ENCODE measurements at places on chromosomes 11 and 22.

DNA sequence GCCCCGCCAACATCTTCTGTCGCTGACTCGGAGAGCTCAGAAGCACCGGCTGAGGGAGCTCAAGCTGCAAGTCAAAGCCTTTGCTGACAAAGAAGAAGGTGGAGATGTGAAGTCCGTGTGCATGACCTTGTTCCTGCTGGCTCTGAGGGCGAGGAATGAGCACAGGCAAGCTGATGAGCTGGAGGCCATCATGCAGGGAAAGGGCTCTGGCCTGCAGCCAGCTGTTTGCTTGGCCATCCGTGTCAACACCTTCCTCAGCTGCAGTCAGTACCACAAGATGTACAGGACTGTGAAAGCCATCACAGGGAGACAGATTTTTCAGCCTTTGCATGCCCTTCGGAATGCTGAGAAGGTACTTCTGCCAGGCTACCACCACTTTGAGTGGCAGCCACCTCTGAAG lies 6.7 kb downstream of the RAG1 start:
- no peak for DNase-seq

GRCh38 chr11:69073469-69073868 lies 24.7 kb downstream of the TPCN2 start:
- no peak for DNase-seq

- DNase-seq, result no peak
Measured at GRCh38 chr22:24386937-24387471, 40.4 kb upstream of the ADORA2A start.

DNA sequence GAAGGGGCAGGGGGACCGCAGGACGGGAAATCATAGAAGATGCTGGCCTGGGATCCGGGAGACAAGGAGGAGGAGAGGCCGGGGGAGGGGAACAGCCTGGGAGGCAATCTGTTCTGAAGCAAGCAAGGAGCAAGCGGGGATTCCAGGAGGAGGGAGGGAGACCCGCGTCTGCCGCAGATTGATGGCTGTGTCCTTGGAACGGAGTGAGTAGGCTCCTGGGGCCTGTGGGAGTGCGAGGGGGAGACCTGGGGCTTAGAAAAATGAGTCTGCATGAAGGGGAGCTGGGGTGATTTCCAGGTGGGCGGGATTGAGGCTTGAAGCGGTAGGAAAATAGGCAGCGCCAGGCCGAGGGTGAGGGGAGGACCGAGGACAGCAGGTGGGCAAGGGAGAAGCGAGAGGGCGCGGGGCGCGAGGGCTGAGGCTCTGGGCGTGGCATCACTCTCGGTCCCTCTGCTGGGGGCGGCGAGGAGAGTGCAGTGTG lies 1.6 kb upstream of the LRRC55 start:
- no peak for DNase-seq

DNA sequence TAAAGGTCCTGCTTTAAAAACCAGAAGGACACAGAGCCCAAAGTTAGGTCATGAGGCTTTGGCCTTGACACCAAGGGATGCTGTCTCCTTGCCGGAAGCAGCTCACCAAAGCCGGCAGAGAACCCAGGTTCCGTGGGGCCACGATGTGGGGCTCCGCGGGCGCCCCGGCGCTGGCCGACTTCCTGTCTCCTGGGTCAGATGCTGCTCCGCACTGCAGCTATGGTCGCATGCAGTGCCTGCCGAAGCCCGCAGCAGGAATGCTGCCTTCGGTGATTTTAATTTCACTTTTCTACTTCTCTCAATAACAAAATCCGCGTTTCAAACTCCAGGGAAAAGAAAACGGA lies 454 bp upstream of the OTUB1 start:
- peak; percentile 78 for DNase-seq

DNA sequence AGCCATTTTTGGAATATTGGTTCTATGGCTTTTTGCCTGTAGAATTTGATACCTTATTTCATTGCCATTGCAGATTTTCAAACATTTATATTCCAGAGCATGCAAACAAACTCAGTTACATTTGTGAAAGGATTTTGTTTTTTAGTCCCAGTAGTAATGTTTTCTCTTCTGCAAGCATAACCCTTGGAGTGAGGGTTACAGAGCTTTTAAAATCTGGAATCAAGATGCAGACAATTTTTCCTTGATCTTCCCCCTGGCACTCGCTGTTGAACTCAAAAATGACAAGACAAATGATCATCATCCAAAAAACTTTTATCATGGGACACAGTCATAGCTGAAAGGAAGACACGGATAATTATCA lies 20.8 kb downstream of the BBOX1 start:
- DNase-seq, result no peak

DNA sequence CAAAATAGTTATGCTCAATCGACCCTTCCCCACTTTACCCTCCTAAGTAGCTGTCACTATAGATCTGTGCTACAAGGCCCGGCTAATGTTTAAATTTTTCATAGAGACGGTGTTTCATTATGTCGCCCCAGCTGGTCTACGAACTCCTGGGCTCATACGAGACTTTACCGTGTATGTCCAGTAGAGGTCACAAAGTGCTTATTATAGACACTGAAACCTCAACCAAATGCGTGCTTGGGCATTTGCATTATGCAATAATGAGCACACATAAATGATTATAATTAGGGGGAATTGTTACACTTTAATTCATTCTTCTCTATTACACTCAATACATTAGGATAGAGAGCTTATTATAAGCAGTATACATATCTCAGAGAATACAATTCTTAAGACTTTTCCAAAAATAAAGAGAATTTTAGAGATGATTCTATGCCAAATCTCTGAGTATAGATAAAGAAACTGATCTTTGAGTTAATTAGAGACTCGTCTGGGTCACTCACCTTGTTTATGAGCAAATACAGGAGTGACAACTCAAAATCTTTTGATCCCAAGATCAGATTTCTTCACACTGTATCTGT lies 12.5 kb upstream of the MRPL16 start:
- peak; percentile 60 for DNase-seq

GRCh38 chr22:40958299-40958698 lies 7.1 kb downstream of the RBX1 start:
- no peak for DNase-seq

DNA sequence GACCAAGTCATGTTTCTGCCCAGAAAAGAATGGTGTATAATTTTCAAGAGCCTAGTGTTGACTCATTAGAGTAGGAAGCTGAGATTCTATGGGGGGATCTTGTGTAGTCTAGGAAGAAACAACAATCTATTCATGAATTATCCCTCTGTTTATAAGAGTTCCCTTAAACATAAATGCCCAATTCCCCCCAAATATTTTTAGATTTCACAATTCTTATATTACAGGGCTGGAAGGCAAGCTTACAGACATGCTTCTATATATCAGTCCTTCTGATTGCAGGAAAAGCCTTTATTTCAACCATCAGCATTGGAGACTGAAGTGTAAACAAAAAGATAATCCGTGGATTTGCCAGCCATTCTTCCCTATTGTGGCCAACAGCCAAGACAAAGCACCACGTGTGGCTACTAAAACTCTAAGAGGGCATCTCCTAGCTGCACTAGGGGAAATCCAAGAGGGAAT lies 71.4 kb downstream of the NAT10 start:
- no peak for DNase-seq

DNA sequence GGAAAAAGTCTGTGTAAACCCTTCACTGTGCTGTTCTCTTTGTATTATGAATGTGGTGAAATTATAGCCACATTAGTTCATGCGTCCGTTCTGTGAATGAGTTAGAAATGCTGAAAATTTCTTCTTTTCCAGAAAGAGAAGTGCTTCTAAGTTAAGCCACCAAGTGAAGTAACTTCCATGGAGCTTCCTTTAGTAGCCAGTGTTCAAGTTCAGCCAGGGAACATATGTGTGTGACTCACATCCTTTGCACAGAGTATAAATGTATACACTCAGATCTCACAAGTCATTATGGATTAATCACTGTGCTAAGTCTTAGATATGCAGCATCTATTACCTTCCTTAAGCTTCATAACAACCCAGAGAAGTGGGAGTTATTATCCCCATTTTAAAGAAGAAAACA lies 3.1 kb upstream of the MMP8 start:
- no peak for DNase-seq

DNA sequence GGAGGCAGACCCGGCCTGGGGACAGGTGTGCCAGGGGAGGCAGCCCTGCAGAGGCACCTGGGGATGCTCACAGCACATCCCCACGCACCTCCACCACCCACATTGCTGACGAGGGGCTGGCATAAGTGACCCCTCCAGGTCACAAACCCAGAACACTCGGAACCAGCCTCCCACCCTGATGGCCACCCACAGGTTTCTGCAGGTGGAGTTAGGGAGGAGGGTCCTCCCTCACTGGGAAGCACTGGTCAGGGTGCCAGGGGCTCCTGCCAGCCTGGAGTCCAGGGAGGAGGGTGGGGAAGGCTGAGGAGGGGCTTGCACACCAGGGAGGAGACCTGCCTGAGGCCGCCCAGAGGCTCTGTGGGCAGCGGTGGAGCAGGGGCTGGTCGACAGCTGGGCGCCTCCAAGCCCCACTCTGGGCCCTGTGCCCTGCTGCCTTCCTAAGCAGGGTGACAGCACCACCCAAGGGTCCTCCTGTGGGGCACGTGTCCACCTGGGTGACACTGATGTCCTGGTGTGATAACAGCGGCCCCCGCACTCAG lies 51.0 kb upstream of the CARS1 start:
- DNase-seq, result no peak

GRCh38 chr22:19519041-19519926 lies 4.9 kb downstream of the CLDN5 start:
- DNase-seq, result no peak

- DNase-seq, result no peak
Measured at GRCh38 chr22:33866511-33866910, 53.8 kb downstream of the LARGE1 start.

GRCh38 chr11:79617561-79617960 lies 176.7 kb upstream of the TENM4 start:
- DNase-seq, result no peak

- DNase-seq, result peak; percentile 53
Measured at GRCh38 chr11:1564535-1565172, 7.4 kb downstream of the DUSP8 start.

- DNase-seq, result no peak
Measured at GRCh38 chr22:19760951-19761724, 560 bp downstream of the TBX1 start.

GRCh38 chr22:27992294-27993165 lies 73.5 kb upstream of the PITPNB start:
- DNase-seq, result no peak

DNA sequence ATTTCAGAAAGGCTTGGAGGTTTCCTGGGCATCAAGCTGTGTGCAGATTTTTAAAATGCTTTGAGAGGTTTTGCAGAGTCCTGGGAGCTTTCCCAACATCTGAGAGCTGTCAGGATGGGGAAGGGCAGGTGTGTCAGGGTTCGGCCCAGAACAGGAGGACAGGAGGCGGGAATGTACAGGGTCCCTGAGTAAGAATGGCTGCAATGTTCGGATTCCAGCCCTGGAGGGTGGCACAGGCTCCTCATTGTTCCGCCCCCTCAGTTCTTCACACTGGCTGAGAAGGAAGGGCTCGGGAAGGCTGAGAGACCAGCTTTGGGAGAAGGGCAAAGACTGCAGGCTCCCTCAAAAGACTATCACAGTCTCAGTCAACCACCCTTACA lies 5.1 kb upstream of the SEPTIN3 start:
- DNase-seq, result no peak

DNA sequence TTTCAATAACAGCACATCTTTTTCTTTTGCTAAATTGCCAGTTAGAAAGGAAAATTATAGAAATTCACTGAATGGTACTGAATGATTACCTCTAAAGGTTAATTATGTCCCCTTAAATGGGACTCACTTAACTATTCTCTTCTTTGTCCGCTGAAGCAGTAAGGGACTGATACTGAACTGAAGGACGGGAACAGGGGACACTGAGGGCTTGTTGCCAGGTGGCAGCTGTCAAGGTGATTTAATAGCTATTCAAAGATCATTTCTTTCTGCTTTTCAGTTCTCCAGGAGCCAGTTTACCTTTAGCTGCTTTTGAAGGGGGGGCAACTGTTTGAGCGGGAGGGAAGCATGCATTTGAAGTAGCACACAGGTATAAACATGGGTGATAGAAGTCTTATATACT lies 325.4 kb upstream of the CCDC90B start:
- no peak for DNase-seq

DNA sequence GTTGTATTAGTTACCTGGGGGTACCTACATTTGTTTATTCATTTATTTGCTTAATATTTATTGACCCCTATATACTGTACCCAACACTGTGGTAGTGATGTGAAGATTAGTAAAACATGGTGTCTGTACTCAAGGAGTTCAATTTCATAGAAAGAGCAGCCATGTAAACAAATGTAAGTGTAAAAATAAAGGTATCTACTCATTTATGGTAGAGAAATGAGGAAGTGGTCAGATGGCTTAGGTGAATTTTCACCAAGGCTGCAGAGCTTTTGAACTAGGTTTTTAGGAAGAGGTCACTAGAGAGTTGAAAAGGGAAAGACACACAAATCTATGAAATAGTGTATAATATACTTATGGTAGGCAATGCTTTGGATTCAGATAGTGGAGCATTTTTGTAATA lies 11.1 kb downstream of the CTR9 start:
- peak; percentile 67 for DNase-seq

- no peak for DNase-seq
Measured at GRCh38 chr11:45091563-45092403, 54.7 kb upstream of the PRDM11 start.

DNA sequence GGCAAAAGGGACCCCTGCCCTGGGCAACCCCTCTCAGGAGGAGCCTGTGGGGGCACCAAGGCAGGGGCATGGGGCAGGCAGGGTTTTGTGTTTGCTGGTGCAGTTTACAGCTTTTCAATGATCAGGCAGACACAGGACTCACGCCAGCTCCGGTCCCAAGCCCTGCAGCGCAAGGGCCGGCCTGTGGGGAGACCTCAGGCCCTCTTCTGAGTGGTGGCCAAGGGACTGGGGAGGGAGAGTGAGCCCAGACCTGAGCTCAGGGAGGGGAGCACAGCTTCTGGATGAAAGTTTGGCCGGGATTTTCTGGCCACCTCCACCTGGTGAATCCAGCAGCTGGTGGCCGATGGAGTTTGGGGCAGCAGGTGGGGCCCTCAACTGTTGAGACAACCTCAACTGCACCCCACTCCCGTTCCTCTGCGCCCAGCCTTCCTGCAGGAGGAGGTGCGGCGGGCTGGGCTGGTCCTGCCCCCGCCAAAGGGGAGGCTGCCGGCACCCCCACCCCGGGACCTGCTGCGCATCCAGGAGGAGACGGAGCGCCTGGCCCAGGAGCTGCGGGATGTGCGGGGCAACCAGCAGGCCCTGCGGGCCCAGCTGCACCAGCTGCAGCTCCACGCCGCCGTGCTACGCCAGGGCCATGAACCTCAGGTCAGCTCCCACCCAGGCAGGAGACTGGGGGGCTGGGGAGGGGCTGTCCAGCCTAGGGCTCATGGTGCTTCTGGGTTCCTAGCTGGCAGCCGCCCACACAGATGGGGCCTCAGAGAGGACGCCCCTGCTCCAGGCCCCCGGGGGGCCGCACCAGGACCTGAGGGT lies 3.6 kb downstream of the TCIRG1 start:
- DNase-seq, result no peak

DNA sequence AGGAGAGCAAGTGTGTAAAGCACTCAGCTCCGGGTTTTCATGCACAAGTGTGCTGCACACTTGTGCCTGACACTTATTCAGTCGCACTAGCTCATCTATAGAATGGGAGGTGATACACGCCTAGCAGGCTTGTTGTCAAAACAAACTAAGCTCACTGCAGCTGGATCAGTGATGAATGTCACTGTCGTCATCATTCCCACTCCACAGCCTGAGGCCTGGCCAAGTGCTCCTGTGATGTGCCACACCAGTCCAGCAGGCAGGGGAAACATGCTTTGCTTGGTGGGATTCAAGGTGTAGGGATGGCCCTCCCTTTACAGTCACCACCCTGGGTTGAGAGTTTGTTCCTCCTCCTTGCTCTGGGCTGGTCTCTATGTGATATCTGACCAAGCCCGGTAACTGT lies 6.8 kb downstream of the MPST start:
- DNase-seq, result no peak

GRCh38 chr11:118438314-118438931 lies 2.1 kb downstream of the KMT2A start:
- DNase-seq, result peak; percentile 82

All from B cell (primary cell).